IMR-90 (cell line): ENCODE measurements at places on chromosomes 2 and 18.

DNA sequence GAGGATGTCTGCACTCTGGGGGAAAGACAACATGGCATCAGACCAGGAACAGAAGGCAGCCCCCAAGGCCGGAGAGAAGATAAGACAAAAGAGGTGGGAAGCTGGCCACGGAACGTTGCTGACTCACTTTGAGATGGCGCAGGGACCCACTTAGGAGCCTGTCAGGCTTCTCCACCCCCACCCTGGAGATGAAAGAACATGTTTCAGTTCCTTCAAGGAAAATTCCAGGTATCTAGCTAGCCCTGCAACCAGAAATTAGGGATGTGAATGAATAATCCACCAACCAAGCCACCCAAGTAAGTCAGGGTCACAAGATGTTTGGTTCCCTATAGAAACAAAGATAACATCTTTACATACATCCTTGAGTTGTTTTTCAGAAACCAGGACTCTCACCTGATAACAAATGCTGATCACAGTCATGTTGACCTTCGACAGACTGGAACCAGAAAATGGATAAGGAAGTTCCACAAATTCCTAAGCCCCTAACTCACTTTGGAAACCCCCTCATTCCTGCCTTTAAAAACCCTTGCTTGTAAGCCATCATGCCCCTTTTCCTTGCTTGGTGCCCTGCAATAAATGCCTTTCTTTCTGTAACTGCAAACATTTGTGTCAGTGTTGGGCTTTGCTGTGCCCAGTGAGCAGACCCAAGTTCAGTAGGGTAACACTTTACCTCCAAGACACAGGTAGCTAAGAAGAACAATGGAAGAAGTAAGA is 31.9 kb downstream of the PSTPIP2 start:
- DNase-seq = no peak

DNA sequence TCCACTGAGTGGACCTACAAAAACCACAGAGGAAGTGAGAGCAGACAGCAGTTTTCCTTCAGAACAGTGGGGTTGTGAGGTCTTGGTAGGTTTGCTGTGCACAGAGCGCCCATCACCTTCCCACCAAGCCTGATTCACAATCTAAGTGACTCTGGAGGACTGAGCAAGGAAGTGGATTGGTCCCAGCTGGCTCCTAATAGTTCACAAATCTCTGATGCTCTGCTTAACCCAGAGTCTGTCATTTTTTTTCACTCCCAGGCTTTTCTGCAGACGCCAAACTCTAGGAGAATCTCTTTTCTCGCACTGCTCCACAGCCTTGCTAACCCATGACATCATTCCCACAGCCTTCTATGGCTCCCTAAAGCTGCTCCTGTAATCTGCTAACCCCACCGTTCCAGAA is 280.4 kb downstream of the C1D start:
- DNase-seq = peak; percentile 45

DNA sequence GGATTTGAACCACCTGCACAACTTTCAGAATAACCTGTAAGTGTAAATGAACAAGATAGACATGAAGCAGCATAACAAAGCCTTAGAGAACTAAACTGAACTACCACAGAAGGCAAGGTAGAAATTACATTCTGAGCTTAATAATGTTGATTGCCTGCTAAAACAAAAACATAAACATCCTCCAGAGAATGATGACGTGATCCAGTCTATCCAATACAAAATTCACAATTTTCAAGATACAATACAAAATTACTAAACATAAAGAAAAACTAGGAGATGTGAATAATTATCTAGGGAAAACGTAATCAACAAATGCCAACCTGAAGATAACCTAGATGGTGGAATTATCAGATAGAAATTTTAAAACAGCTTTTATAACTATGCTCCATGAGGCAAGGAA is 40.7 kb upstream of the EGR4 start:
- DNase-seq = no peak

DNA sequence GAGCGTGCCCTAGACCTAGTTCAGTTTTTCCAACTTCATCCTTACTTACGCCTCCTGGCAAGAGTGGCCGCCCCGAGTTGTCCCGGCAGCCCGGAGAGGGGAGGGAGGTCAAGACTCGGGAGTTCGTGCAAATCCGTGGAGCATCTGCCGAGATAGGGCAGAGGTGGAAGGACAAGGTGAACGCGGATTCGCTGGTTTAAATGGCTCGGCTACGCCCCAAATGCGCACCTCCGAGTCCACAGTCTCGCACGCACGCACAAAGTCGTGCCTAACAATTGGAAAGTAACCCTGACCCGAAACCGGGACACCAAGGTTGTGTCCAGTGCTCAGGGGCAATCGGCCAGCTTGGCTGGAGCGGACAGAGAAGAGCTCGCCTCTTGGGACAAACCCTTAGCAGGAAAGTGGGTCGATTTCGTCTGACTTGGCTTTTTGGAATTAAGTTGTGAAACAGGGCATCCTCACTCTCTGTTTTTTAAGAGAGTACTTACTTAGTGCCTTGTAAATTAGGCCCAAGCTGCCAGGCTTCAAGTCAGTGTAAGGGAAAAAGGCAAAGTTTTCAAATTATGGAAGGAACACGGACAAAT is 726 bp upstream of the SS18 start:
- DNase-seq = no peak
